Skeletal muscle cell (primary cell): ENCODE measurements at places on chromosomes 3 and 15.

DNA sequence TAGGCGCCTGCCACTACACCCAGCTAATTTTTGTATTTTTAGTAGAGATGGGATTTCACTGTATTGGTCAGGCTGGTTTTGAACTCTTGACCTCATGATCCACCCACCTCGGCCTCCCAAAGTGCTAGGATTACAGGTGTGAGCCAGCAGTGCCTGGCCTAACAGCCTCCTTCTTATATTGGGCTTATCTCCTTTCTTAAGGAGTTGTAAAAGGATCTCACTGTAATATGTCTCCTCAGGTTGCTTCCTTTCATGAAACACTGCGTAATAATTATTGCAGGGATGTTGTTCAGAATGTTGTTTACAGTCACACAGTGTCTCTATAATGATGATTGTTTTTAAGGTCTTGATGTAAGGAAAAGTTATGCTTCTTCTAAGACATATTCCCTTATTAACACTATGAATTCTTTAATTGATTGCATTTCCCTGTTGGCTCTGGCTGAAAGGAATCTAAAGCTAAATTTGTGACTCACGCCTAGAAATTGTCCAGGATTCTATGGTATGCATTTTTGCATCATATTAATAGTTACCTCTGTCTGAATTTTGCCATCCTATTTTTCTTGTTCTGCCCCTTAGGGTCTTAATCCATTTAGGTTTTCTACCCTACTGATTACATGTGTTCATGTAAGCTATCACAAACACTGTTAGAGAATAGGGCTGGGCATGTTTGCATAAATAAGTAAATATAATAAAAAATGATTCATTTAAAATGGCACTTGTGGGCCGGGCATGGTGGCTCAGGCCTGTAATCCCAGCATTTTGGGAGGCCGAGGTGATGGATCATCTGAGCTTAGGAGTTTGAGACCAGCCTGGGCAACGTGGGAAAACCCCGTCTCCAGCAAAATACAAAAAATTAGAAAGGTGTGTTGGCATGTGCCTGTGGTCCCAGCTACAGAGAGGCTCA lies 24.5 kb upstream of the RNF111 start:
- no peak for DNase-seq

- DNase-seq = no peak
These were observed 4.1 kb upstream of the CHRNA3 start for GRCh38 chr15:78624651-78625590.

- DNase-seq = no peak
These were observed 334.2 kb upstream of the MDFIC2 start for GRCh38 chr3:70646635-70647034.

DNA sequence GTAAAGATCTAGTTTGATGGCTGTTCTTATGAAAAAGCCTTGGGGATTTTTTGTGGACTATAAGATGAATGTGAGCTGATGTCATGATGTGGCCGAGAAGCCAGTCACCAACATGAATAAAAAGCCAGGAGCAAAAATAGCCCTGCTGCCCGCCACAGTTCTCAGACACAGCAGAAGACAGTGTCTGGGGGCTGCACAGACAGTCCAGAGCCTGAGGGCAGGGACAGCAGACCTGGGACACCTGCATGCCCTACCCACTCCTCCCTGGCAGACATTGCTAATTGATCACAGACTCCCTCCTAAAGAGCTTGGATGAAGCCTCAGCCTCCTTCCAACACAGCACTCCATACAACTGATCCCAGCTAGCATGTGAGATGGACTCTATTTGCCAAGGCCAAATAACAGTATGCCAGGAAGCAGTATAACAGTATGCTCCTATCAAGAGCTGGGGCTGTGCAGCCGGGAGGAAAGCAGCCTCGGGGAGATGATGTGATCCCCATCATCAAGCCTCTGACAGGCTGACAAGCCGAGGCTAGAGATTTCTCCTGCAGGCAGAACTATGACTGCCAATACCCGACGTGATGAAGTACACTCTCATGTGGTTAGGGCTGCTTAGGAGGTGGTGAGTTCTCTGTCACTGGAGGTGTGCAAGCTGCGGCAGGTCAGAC lies 105.4 kb upstream of the RPL32 start:
- no peak for DNase-seq

DNA sequence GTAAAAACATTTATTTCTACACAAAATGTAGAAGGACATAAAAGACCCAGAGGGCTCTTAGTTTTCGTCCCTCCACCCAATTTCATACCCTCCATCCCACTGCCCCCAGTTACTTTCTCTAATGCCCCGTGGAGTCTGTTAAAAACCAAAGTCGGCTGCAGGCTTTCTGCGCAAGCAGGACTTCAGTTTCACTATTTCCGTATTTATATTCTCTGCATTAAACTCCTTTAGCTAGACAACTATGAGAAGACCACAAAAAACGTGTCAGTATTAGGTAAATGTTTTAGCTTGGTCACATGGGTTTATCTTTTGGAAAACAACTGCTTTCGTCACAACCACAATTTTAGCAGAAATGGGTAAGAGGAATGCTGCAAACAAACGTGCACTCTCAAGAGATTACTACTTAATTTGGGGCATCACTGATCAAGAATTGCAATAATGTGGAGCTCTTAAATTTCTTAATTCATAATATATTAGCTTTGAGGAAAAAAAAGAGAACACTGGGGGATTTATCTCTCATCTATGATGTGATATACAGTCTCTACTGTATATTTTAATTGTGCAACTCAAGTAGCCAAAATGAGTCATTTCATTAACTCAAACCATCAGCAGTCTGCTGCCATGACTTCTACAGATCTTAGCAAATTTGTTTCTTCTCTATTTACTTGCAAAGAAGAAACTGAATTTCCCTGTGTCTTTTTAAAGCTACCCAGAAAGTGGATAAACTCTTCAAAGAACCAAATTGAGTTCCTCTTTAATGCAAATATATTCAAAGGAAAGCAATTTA lies 740 bp upstream of the NSMCE3 start:
- DNase-seq = no peak

DNA sequence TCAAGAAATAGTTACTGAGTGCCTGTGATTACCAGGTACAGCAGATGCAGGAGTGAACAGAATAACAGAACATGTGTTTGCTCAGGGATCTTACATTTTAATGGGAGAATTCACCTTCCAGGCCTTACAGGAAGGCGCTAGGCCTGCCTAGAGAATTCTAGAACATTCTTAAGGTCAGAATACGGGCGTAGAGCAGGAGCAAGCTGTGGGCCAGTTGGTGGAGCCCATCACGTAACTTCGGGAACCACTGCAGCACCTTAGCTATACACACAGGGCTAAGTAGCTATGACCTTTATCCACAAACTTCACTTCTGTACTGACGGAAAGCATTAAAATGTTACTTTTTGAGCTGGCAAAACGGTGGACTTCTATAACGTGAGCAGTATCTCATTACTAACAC lies 743 bp upstream of the DAZL start:
- no peak for DNase-seq

GRCh38 chr3:176262071-176262470 lies 935.2 kb downstream of the TBL1XR1 start:
- no peak for DNase-seq

DNA sequence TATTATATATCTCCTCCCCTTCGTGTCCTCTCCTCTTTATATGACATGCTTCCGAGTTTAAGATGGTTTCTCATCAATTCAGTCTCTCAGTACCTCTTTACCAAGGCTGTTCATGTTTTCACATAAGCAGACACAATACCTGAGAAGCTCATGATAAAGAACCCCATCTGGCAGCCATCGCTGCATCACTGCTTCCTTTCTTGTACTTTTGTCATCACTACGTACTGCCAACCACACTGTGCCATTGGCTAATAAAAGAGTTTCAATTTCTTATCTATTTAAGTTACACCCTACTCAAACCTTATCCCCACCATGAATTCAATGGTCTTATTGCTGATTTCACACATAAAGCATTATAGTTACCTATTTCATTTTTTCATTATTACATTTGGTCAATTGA lies 484.7 kb upstream of the CNTN4 start:
- DNase-seq = no peak

GRCh38 chr3:13718000-13718399 lies 161.9 kb downstream of the WNT7A start:
- DNase-seq = no peak

DNA sequence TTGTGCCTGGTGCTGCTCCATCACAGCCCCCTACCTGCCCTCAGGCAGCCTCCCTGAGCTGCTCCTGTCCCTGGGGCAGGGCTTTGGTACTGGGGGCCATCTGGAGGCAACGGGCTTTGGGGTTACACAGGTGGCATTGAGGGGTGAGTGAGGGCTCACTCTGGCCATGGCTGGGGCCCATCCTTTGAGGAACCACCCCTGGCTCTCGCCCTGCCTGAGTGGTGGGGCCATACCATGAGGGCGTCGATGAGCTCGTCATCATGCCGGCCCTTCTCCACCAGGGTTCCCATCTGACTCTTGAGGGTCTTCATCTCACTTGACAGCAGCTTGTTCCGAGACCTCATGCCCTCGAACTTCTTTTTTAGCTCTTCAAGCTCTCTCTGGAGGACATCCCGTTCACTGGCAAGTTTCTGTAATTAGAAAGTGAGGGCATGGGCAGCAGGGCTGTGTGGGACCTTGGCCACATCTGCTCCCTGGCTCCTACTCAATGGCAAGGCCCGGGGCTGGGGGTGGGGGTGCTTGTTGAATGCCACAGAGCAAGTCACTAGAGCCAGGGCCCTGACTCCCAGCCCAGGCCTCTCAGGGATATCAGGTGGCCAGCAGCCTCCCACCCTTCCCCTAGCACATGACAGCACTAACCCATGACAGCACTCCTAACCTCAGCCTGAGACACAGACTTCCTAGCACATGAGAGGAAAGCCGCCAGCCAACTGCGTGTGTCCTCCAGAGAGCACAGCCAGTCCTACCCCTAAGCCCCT lies 33.5 kb downstream of the CCDC13 start:
- no peak for DNase-seq

DNA sequence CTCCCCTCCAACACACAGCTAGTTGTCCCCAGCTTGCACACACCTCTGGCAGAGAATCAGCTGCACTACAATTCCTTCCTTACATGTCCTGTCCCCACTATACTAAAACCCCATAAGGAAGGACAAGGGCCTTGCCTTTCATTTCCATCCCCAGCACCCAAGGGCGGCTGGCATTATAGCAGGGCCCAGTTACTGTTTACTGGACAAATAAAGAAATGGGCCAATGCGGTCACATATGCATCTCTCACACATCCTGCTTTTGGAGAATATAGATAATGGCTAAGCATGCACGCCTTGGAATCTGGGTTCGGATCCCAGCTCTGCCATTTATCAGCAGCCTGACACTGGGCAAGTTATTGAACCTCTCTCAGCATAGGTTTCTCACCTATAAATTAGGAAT lies 99.1 kb downstream of the DAPK2 start:
- no peak for DNase-seq

- DNase-seq = no peak
These were observed 393.2 kb downstream of the C3orf38 start for GRCh38 chr3:88542916-88543315.

GRCh38 chr3:130669740-130670139 lies 76.9 kb downstream of the PIK3R4 start:
- no peak for DNase-seq

- peak; percentile 56 for DNase-seq
These were observed 8.0 kb downstream of the FYCO1 start for GRCh38 chr3:45987368-45988291.

DNA sequence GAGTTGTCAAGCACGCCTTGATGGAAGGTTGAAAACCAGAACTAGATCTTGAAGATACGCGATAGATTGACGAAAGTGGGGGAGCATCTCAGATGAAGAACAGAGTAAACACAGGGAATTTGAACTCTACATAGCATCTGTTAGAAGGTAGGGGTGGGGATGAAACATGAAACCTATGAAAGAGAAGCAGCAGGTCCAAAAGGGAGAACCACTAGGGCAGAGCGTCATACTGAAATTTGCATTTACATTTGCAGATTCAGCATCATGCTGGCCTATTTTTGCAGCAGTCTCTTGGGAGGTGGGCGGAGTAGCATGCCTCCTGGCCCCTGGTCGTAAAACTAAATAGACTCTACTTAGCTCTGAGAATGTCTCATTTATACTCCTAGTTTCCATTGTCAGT lies 46.1 kb upstream of the RASGRP1 start:
- DNase-seq = no peak

- DNase-seq = no peak
These were observed 272.1 kb downstream of the UACA start for GRCh38 chr15:70491201-70491621.

DNA sequence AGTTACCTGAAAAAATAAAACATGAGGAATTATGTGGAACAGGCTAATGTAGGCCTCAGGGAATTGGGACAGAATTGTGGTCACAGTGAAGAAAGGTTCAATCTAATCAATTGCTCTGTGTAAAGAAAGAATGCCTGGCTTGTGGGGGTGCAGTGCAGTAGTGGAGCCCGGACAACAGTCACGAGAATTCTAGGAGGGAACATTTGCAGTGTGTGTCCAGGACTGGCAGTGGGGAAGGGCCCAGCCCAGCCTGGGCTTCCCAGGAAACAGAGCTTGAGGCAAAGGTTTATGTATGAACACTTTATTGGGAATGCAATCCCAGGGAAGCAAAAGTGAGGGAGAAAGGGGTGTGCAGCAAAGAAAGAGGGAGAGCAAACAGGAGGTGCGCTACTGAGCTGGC lies 29.2 kb upstream of the CTDSPL start:
- no peak for DNase-seq

GRCh38 chr3:11198070-11198469 lies 43.8 kb downstream of the HRH1 start:
- no peak for DNase-seq

GRCh38 chr15:74144153-74144775 lies 13.9 kb downstream of the ISLR2 start:
- DNase-seq = no peak

DNA sequence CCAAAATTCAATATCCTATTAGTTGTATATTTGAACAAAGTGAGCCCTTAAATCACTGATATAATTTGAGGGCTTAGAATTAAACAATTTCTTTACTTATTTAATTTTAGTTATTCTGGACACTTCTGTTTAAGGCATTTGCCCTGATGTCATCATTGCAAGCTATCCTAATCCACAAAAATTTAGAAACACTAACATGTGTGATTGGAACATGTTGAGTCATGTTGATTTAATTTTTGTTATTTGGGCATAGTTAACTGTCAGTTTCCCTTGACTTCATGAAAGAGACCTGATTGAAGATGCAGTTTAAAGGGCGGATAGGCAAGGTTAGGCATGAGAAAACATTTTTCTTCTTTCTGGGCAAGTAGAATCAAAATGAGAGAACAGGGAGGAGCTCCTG lies 682.6 kb downstream of the ROBO1 start:
- DNase-seq = peak; percentile 17
